ENCODE measurements at places on chromosomes 16 and 17.

GRCh38 chr17:65698381-65699061, 137.1 kb upstream of the AXIN2 start:
- DNase-seq, result no peak

DNA sequence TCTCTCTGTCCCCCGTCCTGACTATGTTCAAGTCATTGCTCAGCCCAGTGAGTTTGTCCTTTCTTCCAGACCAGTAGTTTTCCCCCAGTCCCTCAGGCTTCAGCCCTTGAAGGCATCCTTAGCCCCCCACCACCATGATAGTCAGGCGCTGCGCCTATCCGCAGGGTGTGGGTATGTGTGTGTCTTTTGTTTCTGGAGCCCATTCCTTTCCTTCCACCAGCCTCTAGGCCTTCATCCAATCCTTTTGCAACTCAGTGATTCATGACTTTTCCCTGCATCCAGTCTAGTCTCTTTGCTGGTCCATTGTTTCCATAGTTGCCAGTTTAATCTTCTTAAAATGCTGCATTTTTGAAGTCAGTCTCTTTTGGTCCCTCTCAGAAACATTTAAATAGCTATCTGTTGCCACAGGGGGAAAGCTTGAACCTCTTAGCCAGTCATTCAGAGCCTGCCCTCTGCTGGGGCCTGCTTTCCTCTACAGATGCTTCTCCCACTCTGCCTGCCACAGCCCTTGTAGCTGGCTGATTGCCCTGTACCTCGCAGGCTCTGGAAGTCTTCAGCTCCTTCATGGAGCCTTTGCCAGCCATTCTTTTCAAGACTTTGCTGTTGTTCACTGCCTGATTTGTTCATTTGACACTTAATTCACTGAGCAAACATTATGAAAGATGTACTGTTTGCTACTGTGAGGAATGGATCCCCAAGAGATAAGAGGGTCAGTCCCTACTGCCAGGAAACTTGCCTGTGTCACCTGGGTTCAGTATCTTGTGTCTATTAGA, 55.9 kb upstream of the ADCY7 start:
- DNase-seq, result peak; percentile 64

- no peak for DNase-seq
Measured at GRCh38 chr17:65418622-65419021, 142.8 kb downstream of the AXIN2 start.

GRCh38 chr17:58338841-58339754, 10.5 kb upstream of the TSPOAP1 start:
- peak; percentile 70 for DNase-seq

- peak; percentile 30 for DNase-seq
Measured at GRCh38 chr16:1613211-1613622, 1.1 kb downstream of the CRAMP1 start.

DNA sequence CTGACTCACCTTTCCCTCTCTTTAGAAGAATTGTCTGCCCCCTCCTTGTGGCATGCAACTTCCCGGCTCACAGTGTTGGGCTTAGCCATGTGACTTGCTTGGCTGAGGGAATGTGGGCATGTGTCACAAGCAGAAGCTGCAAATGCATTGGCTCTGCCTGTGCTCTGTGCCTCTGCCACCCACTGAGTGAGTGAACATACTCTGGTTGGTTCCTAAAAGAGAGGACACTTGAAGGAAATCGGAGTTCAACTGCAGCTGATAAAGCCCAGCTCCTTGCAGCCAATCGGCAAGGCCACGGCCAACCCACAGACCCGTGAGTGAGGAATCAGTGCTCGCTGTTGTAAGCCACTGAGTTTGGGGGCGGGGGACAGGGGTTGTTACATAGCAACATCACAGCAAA, 10.9 kb upstream of the GINS2 start:
- DNase-seq, result no peak

- DNase-seq, result no peak
Measured at GRCh38 chr17:27940503-27941428, 47.6 kb upstream of the LYRM9 start.

GRCh38 chr16:2386990-2387389, 42.3 kb upstream of the CCNF start:
- no peak for DNase-seq

GRCh38 chr16:57235128-57236021, 9.7 kb upstream of the ARL2BP start:
- no peak for DNase-seq

- no peak for DNase-seq
Measured at GRCh38 chr16:11183035-11183812, 72.8 kb downstream of the SOCS1 start.

- no peak for DNase-seq
Measured at GRCh38 chr16:87694441-87695125, 71.2 kb downstream of the KLHDC4 start.

GRCh38 chr17:6910987-6911603, 79.6 kb upstream of the TEKT1 start:
- no peak for DNase-seq

DNA sequence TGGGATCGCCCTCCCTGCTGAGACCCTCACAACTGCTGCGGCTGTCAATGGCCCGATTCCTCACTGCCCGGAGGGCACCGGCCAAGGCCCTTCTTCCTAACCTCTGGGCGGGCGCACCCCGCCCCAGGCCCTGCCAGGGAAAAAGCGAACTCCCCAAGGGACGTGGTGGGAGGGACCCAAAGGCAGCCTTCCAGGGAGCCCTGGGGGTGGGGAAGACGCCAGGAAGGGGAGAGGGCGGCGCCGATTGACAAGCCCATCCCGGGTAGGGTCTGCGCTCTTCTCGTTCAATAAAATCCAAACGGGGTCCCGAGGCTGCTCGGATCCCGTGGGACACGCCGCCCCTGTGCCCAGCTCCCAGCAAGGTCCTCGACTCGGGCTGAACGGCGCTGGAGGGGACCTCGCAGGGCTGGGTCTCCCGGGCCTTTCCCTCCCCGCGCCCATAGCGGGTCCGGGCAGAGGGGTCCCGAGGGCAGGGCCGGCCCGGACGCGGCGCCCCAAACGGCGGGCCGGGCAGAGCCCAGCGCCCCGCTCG, 416 bp downstream of the KIFC3 start:
- no peak for DNase-seq

- no peak for DNase-seq
Measured at GRCh38 chr16:88454523-88454947, 1.5 kb downstream of the ZFPM1 start.

GRCh38 chr17:7416323-7416722, 3.8 kb upstream of the SPEM1 start:
- no peak for DNase-seq

- DNase-seq, result peak; percentile 19
Measured at GRCh38 chr16:77721752-77722308, 484 bp upstream of the NUDT7 start.
